T-helper 2 cell (primary cell): ENCODE measurements at places on chromosomes 5 and 9.

DNA sequence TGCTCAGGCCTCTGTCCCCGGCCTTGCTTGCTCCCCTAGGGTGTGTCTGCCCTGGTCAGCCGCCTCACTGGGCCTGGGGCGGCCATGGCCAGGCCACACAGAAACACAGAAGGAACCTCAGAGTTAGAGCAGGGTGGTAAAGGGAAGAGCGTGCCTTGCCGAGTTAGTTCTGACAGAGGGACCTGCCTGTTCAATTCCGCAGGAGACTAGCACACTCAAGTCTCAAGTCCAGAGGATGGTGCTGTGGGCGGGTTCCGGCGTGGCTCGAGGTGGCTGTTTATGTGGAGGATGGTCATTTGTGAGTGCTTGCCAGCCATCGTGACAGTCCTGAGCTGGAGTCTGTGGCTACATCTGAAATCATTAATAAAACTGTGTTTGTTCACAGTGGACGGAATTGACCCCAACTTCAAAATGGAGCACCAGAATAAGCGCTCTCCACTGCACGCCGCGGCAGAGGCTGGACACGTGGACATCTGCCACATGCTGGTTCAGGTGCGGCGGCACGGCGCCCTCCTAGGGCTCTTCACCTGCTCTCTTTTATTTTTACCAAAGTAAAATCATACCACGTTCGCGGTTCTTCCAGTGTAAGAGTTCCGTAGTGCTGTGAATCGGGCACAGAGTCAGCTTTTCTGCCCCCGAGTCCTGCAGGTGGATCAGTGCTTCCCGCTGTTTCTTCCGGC, 95.5 kb upstream of the CACNA1B start:
- DNase-seq: no peak

DNA sequence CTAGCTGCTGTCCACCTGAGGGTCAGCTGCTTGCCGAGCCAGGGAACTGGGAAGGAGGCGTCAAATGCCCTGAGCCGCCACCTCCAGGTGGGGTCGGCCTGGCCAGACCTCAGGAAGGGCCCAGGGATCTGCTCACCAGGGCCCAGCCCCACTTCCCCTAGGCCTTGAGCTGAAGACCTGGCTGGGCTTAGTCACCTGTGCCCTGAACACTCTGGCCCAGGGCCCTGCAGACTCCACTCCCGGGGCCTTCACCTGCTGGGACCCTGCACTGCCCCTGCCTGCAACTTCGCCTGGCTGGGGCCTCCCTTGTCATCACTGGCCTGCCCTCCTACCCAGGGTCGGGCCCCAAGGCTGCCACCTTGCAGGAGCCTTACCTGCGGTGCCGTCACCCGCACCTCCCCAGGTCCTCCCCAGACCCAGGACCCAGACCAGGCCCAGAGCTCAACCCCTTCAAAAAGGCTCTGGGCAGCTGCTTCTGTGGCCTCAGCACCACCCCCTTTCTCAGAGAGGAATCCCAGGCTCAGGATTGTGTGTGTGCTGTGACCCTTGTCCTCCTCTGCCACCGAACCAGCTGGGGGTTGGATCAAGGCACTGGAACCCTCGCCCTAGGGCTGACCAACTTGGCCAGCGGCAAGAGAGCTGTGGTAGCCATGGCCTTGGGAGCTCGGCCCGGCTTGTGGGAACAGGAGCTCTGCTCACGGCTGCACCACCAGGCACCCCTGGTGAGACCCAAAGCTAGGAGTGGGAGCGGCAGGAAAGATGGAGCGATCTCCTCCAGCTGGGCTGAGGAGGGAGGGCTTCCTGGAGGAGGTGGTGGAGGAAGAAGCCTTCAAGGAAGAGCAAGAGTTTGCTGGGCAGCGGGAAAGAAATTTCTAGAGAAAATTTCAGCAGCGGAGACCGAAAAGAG, 1.2 kb upstream of the NELFB start:
- no peak for DNase-seq

DNA sequence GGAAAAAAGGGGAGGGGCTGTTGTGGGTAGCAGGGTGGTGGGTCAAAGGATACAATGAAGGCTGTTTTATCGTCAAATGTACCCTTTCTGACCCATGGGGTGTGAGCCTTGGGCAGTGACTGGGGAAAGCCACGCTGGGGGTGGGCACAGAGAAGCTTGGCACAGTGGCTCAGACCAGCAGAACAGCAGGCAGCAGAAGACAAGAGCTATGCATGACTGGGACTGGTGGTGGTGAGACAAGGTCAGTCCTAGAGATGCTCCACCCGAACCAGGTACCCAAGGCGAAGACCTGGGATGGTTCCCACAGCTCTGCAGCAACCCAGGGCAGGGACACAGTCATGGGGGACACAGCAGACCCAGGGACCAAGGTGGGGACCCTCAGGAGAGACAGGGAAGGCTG, 38.3 kb downstream of the BICD2 start:
- DNase-seq: no peak

DNA sequence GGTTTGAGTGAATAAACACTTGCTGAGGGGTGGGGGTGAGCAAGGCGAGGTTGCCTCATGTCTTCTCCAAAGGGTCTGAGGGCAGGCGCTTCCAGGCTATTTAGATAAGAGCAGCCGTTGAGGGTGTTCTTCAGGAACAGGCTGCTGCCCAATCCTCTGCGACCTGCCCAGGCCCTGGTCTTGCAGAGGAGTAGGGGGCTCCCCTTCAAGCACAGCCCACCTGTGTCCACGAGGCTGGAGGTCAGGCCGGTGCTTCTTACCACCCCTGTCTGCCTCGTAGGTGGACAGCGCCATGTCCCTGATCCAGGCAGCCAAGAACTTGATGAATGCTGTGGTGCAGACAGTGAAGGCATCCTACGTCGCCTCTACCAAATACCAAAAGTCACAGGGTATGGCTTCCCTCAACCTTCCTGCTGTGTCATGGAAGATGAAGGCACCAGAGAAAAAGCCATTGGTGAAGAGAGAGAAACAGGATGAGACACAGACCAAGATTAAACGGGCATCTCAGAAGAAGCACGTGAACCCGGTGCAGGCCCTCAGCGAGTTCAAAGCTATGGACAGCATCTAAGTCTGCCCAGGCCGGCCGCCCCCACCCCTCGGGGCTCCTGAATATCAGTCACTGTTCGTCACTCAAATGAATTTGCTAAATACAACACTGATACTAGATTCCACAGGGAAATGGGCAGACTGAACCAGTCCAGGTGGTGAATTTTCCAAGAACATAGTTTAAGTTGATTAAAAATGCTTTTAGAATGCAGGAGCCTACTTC, 58.6 kb upstream of the LRRTM2 start:
- DNase-seq: no peak

DNA sequence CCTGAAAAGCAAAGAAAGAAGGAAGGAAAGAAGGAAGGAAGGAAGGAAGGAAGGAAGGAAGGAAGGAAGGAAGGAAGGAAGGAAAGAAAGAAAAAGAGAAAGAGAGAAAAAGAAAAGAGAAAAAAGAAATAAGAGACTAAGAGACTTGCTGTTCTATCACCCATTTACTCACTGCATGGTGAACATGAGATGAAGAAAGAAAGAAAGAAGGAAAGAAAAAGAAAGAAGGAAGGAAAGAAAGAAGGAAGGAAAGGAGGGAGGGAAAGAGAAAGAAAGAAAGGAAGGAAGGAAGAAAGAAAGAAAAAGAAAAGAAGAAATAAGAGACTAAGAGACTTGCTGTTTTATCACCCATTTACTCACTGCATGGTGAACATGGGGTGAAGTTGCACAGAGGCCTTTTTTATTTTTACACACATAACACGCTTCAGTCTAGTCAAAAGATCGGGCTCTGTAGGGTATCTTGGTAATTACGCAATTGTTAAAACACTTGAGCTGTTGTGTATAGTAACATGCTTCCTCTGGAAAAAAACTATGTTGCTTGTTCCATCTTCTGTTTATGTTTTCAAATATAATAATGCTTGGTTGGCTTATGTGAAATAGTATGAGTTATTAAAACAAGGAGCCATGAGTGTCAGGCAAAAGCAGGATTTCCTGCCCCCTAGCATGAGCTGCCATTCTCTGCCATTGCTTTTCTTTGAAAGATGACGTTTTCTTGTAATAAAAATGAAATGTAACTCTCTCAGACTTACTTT, 119.3 kb upstream of the ZNF608 start:
- no peak for DNase-seq
